T47D (cell line): ENCODE measurements at places on chromosomes 2 and 18.

DNA sequence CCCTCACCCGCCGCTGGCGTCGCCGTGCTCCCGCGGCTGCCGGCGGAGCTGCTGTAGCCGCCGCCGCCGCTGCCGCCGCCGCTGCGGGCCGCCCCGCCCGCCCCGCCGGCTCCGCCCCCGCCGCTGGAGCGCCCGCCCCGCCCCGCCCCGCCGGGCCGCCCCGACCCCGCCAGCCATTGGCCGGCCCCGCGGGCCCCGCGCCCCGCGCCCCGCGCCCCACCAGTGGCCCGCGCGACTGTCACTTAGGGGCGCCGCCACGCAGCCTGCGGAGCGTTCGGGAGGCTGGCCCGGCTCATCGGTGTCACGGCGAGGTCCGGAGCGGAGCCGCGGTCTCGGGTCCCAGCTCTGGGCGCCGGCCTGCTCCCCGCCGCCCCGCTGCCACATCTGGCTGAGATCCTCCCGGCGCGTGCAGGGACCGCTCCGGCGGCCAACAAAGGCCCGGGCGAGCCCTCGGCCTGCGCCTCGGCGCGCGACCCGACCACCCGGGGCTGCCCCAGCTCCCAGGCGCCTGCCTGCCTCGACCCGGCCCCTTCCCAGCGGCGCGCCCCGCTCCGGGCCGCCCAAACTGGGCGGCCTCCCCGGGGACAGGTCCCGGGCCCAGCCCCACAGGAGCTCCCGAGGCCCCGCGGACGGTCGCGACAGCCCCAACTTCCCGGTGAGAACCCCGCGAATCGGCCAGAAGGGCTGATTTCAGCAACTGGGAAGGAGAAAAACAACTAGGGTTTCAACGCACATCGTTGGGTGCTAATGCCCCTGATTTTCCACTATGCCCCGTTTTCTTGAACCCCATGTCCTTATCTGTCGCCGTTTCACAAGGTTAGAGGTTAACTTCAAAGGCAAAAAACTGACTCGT lies at the start of gene MGAT4A:
MGAT4A (minus strand) TSS at position 92 of the 853 bp plus-strand sequence. CDS start 4,800 bp downstream, outside the sequence.
- DNase-seq, result peak; percentile 78

DNA sequence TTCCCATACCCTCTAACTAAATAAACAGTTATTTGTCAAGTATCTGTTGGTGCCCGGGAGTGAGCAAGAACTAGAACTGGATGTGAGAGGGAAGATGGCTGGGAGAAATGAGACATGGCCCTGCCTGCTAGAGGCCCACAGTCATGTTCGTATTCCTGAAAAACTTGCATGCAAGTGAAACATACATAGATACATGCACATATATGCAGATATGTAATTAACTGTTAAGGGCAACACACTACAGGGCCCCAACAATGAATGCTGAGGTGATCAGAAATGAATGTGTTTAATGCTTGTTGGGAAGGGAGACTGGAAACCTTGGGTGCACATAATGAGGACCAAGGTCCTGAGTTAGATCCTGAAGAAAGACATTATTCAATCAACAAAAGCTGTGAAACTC lies 49.8 kb downstream of the ADD2 start:
- no peak for DNase-seq

GRCh38 chr2:60540074-60540473 lies 13.4 kb downstream of the BCL11A start:
- DNase-seq, result no peak

DNA sequence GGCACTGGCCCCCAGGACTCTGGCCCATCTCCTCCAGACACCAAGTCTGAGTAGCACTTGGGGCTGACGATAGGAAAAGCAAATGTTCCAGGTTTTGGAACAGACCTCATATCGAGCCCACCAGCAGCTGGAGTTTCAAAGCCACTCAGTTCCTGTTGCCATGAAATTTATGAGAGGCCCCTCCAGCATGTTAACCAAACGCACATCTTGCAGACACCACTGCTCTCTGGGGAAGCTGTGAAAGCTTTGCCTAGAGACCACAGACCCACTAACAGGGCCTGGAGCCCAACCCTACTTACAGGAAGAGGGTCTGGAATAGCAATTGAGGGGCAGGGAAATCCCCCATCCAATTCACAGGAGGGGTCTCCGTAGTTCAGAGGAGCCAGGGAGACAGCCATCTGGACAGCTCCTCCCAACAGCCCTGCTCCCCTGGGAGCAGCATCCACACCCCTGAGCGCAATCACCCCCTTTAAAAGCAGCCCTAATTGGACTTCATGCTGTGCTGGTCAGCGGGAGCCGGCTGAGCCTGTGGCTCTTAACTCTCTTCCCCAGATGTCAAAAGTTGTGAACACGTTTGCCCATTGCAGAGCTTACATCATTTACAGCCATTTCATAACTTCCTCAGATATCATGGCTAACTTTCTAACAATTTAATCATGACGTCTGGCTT lies 81.3 kb downstream of the TGFA start:
- DNase-seq, result no peak

- DNase-seq, result no peak
These were observed 80.5 kb downstream of the PHLPP1 start for GRCh38 chr18:62795813-62796212.

DNA sequence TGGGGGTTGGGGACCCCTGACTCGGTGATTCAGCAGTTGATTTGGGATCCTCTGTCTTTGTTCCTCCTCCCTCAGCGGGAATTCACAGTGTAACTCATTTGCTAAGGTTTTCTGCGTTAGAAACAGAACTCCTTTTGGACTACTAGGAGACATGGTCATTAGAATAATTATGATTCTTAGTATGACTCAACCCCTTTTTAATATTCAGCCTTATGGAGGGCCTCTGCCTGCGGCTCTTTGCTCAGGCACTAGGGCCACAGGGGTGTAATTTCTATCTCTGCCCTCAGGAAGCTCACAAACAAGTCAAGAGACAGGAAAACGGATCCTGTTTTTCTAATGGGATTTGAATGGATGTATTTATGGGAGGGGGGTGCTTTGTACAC lies 117.4 kb downstream of the SPTBN1 start:
- no peak for DNase-seq
